Activated CD8-positive, alpha-beta memory T cell treated with anti-CD3 and anti-CD28 coated beads for 1 hour (primary cell): ENCODE measurements at places on chromosomes 4 and X.

GRCh38 chr4:91846233-91846632, 457.5 kb upstream of the GRID2 start:
- DNase-seq, result no peak

DNA sequence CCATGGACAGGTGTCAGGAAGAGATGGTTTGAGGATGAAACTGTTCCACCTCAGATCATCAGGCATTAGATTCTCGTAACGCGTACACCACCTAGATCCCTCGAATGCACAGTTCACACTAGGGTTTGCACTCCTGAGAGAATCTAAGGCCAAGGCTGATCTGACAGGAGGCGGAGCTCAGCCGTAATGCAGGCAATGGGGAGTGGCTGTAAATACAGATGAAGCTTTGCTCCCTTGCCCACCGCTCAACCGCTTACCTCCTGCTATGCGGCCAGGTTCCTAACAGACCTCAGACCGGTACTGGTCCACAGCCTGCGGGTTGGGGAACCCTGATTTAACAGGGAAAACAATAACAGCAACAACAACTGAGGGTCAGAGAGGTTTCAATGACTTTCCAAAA, 2.0 kb upstream of the TEC start:
- DNase-seq, result no peak

- DNase-seq, result no peak
Measured at GRCh38 chr4:106473515-106473914, 104.9 kb upstream of the GIMD1 start.

DNA sequence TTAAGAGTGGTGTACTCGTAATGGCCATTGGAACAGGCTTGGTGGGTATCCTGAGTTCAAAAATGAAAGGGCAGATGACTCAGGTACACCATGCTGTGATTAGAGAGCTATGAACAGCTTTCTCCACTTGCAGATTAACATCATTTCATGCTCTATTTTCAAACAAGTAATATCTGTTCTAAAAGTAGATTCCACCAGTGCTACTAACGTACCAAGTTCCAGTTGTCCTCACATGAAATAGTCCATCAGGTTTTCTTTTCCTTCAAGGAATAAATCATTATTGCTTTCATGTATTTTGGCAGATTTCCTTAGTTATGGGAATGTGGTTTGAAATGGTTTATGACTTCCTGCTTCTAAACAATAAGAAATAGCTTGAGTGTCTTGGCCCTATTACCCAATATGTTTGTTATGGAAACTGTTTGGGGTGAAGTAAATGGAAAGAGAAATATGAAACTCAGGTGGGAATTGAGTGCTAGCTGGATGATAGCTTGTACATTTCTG, 49.9 kb downstream of the PCDH7 start:
- no peak for DNase-seq

- no peak for DNase-seq
Measured at GRCh38 chr4:173508386-173509035, 21.5 kb downstream of the HAND2 start.

GRCh38 chr4:46520361-46520760, 130.4 kb upstream of the GABRA2 start:
- DNase-seq, result no peak

DNA sequence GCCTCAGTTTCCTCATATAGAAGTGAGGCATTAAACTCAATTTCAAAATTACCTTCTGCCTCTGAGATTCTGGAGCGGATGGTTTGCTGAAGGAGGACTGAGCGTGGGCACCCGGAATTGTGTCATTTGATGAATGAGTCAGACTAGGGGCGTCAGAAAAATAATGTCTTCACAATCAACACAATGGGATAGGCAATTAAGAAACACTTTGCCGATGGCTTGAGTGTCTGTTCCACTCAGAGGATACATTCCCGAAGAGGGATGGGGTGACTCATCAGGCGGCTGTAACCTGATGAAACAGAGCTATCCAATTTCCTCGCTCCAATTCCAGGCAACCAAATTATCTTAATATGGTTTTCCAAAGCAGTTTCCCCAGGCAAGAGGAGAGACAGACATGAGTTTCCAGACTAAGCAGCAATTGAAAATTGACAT, 1.2 kb upstream of the CHRNA9 start:
- DNase-seq, result no peak

GRCh38 chr4:75327804-75328512, 186.2 kb downstream of the RCHY1 start:
- DNase-seq, result no peak

- no peak for DNase-seq
Measured at GRCh38 chrX:17732138-17732783, 5.0 kb upstream of the SCML1 start.

- no peak for DNase-seq
Measured at GRCh38 chr4:3413217-3413671, 28.5 kb upstream of the HGFAC start.

GRCh38 chr4:151835467-151835866, 74.7 kb upstream of the GATB start:
- no peak for DNase-seq

- DNase-seq, result no peak
Measured at GRCh38 chr4:142353149-142353738, 492.9 kb downstream of the INPP4B start.

DNA sequence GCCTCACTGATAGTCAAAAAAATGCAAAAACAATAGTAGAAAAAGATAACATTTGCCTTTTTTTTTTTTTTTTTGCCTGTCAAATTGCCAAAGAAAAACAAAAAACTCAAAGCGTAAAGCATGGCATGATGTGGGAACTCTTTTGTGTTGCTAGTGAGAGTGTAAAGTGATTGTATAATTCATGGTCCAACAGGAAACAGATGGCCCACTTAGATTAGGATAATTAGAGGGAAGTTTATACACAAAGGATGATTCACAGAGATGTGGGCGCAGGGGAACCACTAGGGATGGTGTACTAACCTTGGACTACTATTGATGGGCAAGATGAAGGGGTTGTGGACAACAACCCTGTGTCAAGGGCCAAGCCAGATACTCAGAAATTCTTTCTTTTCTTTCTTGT, 16.4 kb downstream of the MCUB start:
- no peak for DNase-seq

DNA sequence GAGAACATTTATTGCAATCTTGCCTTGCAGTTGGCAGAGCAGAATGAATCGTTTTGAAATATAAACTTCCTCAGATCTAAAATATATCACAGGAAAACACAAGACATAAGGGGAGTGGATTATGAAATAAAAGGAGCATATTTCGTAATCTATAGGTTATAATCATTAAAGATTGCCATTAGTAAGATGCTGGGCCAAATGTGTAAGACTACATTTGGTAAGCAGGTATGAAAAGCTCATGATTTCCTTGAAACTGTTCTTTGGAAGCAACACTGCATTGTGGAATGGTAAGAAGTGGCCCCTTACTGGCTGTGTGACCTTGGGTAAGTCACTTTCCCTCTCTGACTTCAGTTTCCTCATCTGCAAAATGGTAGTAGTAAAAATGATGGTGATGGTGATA, 68.3 kb downstream of the AFF2 start:
- no peak for DNase-seq

DNA sequence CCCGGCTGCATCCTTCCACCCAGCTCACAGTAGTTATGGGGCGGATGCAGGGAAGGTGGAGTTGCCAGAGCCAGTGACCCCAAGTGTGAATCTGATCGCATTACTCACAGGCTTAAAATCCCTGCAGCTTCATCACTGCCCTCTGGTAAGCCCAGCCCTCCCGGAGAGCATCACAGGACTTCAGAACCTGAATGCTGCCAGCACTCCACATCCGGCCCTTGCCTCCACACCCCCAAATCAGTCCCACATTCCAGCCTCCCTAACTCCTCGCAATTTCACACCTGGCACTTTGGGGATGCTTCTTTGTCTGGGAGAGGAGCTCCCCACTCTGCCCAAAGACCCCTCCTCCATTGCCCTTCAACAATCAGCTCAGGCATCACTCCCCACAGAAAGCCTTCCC, 15.6 kb downstream of the RASL11B start:
- no peak for DNase-seq

- DNase-seq, result no peak
Measured at GRCh38 chrX:105845631-105846030, 23.3 kb downstream of the NRK start.

GRCh38 chrX:38165023-38165422, 55.6 kb downstream of the SRPX start:
- DNase-seq, result no peak

GRCh38 chrX:125436855-125437254, 117.2 kb downstream of the TEX13C start:
- no peak for DNase-seq

DNA sequence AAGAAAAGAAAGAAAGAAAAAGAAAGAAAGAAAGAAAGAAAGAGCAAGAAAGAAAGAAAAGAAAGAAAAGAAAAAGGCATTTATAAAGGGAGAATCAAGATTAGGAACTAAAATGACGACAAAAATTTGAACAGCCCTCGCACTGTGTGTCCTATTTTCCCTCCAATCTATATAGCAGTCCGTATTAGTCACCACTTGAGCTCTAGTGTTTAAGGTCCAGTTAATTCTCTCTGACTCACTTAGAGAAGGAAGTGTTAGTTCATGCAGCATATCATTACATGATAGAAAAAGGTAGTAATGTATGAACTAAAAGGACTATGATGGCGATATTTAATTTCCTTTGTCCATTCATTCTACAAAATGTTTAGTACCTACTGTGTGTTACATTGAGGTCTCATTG, 122.7 kb downstream of the CBLL2 start:
- DNase-seq, result no peak

GRCh38 chr4:8537041-8537461, 43.1 kb upstream of the GPR78 start:
- DNase-seq, result no peak

- no peak for DNase-seq
Measured at GRCh38 chr4:165379678-165380064, 863 bp downstream of the CPE start.

DNA sequence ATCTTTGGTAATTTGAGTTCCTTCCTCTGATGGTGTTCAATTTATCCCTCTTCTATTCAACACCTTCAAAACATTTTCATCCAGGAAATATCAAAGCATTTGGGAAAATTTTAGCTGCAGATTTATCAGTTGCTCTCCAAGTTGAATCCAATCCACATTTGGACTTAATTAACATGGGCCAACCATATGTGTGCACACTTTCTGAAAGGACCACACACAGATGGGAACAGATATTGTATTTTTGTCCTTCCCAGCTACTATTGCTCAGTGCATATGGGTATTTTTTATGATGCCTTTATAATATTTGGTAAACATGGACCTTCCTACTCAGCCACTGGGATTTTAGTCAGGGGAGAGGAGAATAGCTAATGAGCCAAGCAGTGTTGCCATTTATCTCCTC, 65.2 kb downstream of the GLRA2 start:
- no peak for DNase-seq

DNA sequence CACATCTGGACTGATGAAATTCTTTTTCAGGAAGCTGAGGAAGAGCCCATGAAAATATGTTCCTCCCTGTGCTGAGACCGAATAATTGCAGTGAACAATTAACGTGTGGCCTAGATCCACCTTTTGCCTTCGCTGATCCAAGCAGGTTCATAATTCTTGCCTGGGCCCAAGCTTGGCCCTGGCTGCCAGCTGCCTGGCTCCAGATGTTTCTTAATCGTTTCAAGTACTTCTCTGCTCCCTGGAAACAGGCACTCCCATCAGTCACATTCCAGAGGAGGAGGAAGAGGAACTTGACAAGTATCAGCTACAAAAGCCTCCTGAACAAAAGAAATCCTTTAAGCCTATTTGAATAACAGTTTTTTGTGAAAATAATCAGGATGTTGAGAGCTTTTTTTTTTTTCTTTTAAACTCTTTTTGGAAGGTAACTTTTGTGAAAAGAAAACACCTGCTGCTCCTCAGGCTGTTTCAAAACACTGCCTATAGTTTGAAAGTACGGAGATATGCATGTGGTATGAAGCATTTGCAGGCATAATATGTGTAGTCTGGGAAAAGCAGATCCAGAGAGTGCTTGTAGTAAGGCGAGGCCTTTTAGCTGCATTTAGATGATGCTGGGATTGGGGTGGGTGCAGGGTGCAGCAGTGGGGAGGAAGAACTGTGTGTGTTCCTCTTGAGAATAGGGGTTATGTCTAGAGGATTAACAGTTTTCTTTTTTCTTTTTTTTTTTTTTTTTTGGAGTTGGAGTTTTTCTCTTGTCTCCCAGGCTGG, 154.4 kb downstream of the PTTG2 start:
- DNase-seq, result no peak

- DNase-seq, result no peak
Measured at GRCh38 chr4:93359586-93359985, 469.0 kb upstream of the ATOH1 start.

- no peak for DNase-seq
Measured at GRCh38 chrX:141214196-141214595, 28.1 kb downstream of the SPANXC start.

DNA sequence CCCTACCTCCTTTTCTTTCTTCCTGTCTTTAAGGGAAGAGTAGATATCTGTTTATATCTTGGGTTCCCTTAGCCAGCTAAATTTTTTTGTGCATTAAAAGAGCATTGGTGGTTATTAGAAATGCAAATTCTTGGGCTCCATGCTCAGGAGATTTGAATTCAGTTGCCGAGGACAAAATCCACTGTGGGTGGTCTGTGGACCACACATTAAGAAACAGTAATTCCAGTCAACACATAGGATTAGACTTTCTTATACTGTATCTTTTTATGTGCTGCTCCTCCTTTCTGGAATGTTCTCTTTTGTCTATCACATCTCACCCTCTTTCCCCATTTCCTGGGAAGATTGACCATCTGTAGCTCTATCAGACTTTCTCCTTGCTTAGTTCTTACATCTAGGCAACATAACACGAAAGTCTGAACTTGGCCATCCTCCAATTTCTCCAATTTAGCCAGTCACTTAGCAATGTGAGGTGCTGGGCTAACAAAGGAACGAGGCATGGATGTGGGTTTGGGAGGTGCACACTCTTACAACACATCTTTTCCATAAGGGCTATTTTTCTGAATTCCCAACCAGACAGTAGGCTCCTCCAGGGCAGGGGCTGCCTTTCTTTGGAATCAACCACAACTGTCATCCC, 5.3 kb upstream of the PDLIM3 start:
- DNase-seq, result no peak

DNA sequence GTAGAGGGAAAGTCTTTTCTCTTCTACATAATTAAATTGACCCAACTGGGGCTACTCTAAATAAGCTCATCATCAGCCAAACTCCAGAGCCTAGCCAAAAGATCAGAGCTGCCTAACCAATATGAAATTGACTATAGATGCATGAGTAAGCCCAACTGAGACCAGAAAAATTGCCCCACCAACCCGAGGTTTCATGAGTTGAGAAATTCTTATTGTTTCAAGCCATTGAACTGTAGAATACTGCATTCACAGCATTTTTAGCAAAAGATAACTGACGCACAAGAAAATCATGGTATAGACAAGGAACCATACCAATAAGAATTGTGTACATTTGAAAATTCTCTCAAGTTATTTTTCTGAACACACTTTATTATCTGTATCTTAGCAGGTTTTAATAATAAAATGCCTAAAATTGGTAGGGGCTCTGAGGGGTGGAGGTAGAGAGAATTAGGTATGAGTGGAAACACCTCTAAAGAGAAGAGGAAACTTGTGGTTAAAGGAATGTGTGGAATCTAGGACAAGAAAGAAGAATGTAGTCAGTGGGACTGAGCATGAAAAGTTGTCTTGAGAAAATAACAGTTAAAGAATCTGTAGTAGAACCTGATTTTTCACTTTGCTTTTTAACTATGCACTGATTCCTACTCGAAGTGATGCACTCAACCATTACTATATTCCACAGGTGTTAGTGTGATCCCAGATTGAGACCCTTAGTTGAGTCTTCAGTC, 200.9 kb upstream of the PPP1R2C start:
- no peak for DNase-seq

- no peak for DNase-seq
Measured at GRCh38 chr4:38213083-38213805, 253.0 kb downstream of the PTTG2 start.

- DNase-seq, result no peak
Measured at GRCh38 chr4:185405296-185405999, 8.8 kb downstream of the ANKRD37 start.
